Stimulated activated CD4-positive, alpha-beta T cell treated with anti-CD3 and anti-CD28 coated beads, Interleukin-15, amount 100 ng/mL, for 1 hour (primary cell): ENCODE measurements at places on chromosomes 16 and 17.

DNA sequence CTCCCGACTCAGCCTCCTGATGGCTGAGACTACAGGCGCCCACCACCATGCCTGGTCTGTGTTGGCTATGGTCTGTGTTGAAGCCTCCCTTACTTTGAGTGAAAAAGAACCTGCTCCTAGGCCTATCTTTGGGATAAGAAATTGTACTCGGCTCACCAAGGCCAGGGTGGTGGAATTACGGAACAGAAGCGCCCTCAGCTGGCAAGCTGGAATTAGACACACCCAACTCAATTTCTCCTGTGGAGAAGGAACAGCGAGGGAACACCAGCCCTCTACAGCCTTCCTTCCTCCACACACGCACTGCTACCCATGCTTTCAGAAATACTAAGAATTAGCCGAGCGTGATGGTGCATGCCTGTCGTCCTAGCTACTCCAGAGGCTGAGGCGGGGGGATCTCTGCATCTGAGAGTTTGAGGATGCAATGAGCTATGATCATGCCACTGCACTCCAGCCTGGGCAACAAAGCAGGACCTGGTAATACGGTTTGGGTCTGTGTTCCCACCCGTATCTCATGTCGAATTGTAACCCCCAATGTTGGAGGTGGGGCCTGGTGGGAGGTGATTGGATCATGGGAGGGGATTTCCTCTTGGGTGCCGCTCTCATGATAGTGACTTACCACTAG, 40.1 kb upstream of the RBBP6 start:
- no peak for DNase-seq

DNA sequence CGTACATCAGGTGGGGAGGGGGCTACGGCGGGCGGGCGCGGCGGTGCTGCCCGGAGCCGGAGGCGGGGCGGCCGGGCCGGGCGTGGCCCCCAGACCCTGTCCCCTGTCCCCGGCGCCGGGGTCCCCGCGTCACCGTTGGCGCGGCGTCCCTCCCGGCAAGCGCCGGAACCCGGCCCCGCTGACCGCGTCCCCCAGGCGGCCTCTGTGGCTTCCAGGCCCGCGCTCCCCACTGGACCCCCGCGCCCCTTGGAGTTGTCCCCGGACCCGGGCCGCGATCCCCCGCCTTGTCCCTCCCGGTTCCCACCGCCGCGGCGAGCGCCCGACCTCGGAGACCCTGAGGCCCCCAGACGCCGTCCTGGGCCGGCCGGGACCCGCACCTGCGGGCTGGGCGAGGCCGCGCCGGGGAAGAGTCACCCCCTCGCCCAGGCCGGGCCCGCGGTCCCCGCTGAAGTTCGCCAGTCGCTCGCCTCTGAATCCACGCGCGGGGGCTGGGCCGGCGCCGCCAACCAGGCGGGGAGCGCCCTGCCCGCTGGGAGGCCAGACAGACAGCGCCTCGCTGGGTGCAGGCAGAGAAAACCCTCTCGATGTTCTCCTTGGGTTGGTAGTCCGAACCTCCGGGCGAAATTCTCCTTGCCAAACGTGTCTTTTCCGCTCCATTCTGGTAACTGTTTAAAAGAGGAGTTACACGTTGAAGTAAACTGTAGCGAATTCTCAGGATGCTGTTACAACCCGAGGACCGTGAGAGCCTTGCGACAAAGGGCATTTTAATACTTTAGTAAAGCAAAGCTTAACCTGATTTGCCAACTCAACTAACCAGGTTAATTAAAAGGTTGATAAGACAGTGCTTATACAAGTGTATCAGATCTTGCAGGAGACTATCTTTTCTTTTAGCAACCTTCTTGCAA, 761 bp downstream of the GAN start:
- peak; percentile 37 for DNase-seq

- DNase-seq = no peak
Measured at GRCh38 chr17:70130289-70130688, 39.0 kb upstream of the KCNJ2 start.

- peak; percentile 56 for DNase-seq
Measured at GRCh38 chr16:695355-696089, 5.3 kb upstream of the WDR24 start.

- no peak for DNase-seq
Measured at GRCh38 chr17:36994438-36994837, 45.7 kb downstream of the AATF start.

DNA sequence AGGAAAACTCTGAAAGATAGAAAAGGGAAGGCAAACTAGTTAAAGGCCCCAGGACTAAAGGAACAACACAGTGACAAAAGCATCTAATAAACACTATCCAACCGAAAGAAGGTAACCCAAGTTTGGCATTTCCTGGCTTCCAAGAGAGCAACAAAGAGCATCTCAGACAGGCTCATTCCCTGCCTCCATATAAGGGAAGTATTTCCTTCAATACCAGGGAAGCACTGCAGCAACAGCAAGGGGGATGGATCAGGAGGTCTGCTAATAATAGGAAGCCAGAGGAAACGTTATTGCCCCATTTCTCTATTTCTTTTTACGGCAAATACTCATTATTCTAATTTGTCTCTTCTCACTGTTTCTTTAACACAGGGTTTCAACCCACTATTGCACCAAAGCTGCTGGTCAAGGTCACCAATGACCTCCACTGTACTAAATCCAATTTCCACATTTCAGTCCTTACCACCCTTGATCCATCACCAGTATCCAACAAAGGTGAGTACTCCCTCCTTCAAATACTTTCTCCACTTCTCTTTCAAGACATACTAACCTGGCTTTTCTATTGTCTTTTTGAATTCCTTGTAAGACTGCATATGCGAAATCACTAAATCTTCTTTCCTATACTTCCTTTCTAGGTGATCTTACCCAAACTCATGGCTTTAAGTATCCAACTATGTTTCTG, 86.1 kb downstream of the KANSL1 start:
- DNase-seq = no peak

- DNase-seq = no peak
Measured at GRCh38 chr17:43713494-43714162, 45.0 kb downstream of the SOST start.

DNA sequence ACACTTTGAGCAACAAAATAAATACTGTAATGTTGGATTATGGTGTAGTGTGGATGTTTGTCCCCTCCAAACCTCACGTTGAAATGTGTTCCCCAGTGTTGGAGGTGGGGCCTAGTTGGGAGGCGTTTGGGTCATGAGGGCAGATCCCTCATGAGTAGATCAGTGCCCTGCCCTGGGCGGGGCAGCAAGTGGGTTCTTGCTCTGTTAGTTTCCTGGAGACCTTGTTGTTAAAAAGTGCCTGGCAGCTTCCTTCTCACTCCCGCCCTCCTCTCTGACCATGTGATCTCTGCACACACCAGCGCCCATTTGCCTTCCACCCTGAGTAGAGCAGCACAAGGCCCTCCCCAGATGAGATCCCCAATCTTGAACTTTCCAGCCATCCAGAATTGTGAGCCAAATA, 67.7 kb downstream of the MPRIP start:
- DNase-seq = no peak

GRCh38 chr17:39244016-39244599, 18.4 kb upstream of the STAC2 start:
- DNase-seq = no peak

GRCh38 chr16:9578459-9578858, 487.0 kb downstream of the HAPSTR1 start:
- no peak for DNase-seq

- no peak for DNase-seq
Measured at GRCh38 chr17:56826611-56827414, 6.9 kb downstream of the C17orf67 start.

DNA sequence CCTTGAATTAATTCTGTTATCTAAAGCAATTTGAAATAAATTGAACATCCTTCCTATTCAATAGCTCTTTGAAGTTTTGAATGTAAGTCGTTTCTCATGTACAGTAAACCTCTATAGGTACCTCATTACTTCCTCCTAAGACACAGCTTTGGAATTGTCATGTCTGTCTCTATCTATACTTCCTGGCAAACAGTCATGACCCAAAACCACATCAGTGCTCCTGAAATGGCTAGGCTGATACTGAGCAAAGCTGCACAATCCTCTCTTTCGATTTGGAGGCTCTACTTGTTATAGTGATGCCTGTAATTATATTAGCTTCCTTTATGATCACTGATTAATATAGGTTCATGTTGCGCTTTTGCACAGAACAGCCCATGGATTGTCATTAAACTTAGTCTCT, 110.1 kb downstream of the ADAMTS18 start:
- DNase-seq = no peak

GRCh38 chr16:71675380-71675779, 49.1 kb downstream of the PHLPP2 start:
- no peak for DNase-seq

DNA sequence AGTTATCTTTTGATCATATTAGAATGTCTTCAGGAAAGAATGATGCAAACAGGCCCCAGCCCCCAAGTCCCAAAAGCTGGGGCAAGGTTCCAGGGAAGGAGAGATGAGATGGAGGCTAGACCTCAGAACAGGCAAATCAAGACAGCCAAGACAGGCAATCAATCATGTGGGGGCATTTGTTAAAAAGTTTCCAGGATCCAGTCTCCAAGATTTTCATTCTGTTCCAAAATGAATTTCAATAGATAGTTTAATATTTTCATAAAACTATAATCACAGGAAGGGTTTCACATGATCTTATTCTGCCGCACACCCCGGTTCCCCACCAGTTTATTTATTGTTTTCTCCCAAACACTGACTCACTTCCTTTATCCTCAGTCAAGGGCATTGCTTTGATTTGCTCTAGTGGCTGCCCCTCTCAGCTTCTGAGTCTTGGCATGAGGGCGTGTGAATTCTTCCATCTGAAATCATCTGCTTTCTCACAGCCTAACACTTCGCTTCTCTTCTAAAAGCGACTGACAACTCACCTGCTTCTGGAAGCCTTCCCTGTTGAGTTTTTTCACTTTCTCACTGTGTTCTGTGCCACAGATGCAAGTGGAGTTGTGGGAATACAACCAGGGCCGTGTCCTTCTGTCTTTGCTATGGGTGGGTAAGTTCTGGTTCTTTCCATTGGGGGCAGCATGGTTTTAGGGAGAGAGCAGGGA, 12.2 kb upstream of the TERF2 start:
- no peak for DNase-seq

- no peak for DNase-seq
Measured at GRCh38 chr16:72809446-72809845, 238.5 kb downstream of the ZFHX3 start.

GRCh38 chr17:6279659-6280058, 155.3 kb downstream of the AIPL1 start:
- no peak for DNase-seq

DNA sequence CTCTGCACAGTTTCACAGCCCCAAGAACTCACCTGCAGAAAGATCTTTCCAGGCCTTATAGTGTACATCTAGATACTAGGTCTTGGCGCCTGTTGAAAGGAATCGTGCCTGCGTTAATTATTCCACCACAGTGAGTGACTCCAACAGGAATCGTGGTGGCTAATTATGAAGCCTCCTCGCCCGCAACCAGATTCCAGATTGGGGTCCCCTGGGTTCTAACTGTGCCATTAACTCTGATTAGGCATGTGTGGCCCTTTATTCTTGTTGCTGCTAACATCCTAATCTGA, 295.3 kb upstream of the MAF start:
- DNase-seq = no peak

DNA sequence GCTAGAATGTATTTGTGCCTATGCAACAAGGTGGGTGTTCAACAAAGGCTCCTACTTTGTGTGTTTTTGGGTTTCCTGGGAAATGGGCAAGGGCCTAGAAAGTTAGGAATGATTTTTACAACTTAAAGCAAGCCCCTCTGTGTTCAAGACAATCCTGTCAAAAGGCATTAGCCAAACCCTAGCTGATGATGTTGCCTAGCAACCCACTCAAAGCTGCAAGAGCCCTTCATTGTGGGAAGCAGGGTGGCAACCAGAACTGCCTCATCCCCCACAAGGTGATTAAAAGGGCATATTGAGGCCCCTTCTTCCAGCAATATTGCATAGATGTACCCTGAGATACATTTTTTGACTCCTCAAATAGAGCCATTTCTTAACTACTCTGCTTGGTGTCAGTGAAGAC, 16.0 kb upstream of the RASL10B start:
- no peak for DNase-seq

- no peak for DNase-seq
Measured at GRCh38 chr16:72740347-72740746, 307.6 kb downstream of the ZFHX3 start.

- DNase-seq = no peak
Measured at GRCh38 chr16:20866145-20866772, 33.9 kb downstream of the DCUN1D3 start.

DNA sequence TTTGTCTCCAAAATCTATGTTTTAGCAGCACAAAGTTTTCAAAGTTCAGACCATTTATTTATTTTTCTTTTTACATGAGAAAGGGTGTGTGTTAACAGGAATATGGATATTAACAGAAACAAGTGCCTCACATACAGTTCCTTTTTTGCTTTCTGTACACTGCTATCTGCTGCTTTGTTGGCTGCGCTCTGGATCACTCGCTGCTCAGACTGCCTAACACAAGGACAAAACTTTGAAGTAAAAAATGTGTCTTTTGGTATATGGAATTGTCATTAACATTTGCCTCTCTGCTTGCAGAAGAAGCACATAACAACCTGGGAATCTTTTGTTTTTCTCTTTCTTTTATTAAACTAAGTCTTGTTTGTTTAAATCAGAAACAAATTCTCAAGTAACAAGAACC, 262.8 kb downstream of the ZFHX3 start:
- DNase-seq = no peak

GRCh38 chr17:4728124-4728523, 3.1 kb upstream of the MED11 start:
- DNase-seq = no peak

DNA sequence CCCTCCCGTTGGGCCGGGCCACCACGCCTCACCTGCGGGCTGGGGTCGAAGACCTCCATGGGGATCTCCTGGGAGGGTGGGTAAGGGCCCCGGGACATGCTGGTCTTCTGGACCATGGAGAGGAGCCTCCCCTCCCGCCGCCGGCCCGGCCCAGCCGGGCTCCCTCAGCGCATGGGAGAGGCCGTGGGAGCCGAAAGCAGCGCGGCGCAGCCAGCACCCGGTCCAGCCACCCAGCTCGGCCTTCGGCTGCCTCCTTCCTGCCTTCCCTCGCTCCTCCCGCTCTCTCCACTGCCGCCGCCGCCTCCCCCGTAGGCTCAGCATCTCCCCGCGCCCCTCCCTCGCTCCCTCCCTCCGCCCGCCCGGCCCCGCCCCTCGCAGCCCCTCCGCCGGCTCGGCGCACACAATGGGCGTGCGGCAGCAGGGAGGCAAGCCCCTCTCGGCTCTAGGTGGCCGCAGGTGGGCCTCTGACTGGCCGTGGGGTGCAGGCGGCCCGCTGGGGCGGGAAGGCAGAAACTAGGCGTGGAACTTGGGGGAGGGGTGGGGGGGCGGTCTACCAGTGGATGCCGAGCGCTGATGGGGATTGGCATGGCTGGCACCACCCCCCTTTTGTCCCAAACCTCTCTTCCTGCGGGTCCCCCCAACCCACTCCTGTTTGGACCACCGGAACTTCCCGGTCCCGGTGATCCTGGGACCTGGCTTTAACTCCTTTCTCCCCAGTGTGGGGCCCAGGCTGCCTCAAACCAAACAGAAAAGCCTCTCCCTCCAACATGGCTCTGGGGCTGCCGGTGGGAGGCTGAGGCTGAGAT, at the start of gene CACNB1:
Gene CACNB1, minus strand, starts transcription at position 290 of the 806 bp plus-strand sequence. Its CDS starts 174 bp downstream, at position 116.
- peak; percentile 52 for DNase-seq

- DNase-seq = no peak
Measured at GRCh38 chr17:38815576-38816193, 9.4 kb downstream of the CWC25 start.

GRCh38 chr17:48973806-48974205, 5.4 kb upstream of the GIP start:
- DNase-seq = no peak
